Caki2 (cell line): ENCODE measurements at places on chromosomes 2 and 18. TPM values are rescaled to one million over a fixed set of nuclear protein-coding genes. Genes with fewer than 3 reads are reported as not detected.

Gene VWA3B
- not detected in 2 replicates for total RNA-seq

Gene CCL20
- 0.32 and 0.95 TPM in 2 replicates for total RNA-seq

Gene FBXO41
- 0.44 and 1.2 TPM in 2 replicates for total RNA-seq

Gene NYAP2
- total RNA-seq = not detected in 2 replicates

Gene NDUFAF7
- 17.1 and 19.2 TPM in 2 replicates for total RNA-seq

Gene HOXD4
- total RNA-seq = 0.17 TPM in 1 of 2 replicates, not detected in the other

Gene SKA1
- 13.3 and 13.4 TPM in 2 replicates for total RNA-seq

Gene MERTK
- total RNA-seq = 1.4 and 9.3 TPM in 2 replicates

Gene ANKRD30B
- not detected in 2 replicates for total RNA-seq

Gene PLGLB2
- not detected in 2 replicates for total RNA-seq

Gene GAREM2
- total RNA-seq = 3.0 and 3.6 TPM in 2 replicates

Gene ATP6V1B1
- total RNA-seq = not detected in 2 replicates

Gene FSHR
- not detected in 2 replicates for total RNA-seq

Gene UGT1A3
- total RNA-seq = 0.78 TPM in 1 of 2 replicates, not detected in the other

Gene CCDC74B
- 19.9 and 37.3 TPM in 2 replicates for total RNA-seq

Gene FOSL2
- 78.1 and 93.2 TPM in 2 replicates for total RNA-seq

Gene MSH2
- total RNA-seq = 29.9 and 34.3 TPM in 2 replicates

Gene SNORC
- total RNA-seq = 2.0 and 14.6 TPM in 2 replicates

Gene LNPK
- total RNA-seq = 7.1 and 24.1 TPM in 2 replicates

Gene CD8A
- total RNA-seq = not detected in 2 replicates

Gene EIPR1
- 77.2 and 92.6 TPM in 2 replicates for total RNA-seq

Gene EPG5
- total RNA-seq = 2.4 and 4.0 TPM in 2 replicates

Gene SIX2
- 6.8 and 7.3 TPM in 2 replicates for total RNA-seq

Gene LYPD6
- total RNA-seq = 9.3 and 12.2 TPM in 2 replicates

Gene DNAJC5G
- total RNA-seq = not detected in 2 replicates

Gene COBLL1
- 4.1 and 16.4 TPM in 2 replicates for total RNA-seq

Gene GPR35
- 1.5 TPM in 1 of 2 replicates, not detected in the other for total RNA-seq

Gene INHA
- not detected in 2 replicates for total RNA-seq

Gene MAPRE2
- total RNA-seq = 9.2 and 27.0 TPM in 2 replicates

Gene SERPINB3
- total RNA-seq = not detected in 2 replicates

Gene GALNT5
- total RNA-seq = 0.34 and 0.81 TPM in 2 replicates

Gene RUFY4
- total RNA-seq = not detected in 2 replicates

Gene MROH2A
- not detected in 2 replicates for total RNA-seq

Gene AKAIN1
- not detected in 2 replicates for total RNA-seq

Gene SERPINB4
- not detected in 2 replicates for total RNA-seq

Gene HOXD12
- not detected in 2 replicates for total RNA-seq

Gene HOXD13
- total RNA-seq = not detected in 2 replicates

Gene PEX13
- total RNA-seq = 37.8 and 67.0 TPM in 2 replicates

Gene XIRP2
- not detected in 2 replicates for total RNA-seq

Gene BCL2
- total RNA-seq = 5.1 and 9.1 TPM in 2 replicates

Gene ARMC9
- total RNA-seq = 39.4 and 39.8 TPM in 2 replicates

Gene SERPINB2
- not detected in 2 replicates for total RNA-seq
